Substantia nigra (tissue), 51 donors: ENCODE measurements at places on chromosomes 13 and 19.

DNA sequence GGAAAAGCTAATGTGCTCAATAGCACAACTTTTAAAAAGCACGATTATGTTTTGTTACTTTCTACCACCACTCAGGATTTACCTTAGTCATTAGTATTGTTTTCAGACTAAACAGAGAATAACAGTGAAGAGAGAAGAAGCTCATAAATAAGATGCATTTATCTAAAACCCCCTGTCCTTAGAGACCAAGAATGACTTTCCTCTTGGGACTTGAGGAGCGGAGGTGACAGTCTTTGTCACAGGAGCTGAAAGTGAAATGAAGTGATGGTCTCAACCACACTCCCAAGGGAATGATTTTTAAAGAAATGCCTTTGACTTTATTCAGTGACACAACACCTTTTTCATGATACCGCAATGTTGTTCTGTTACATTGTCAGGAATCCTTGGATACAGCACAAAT is 190.6 kb upstream of the NBEA start:
- no peak for DNase-seq

DNA sequence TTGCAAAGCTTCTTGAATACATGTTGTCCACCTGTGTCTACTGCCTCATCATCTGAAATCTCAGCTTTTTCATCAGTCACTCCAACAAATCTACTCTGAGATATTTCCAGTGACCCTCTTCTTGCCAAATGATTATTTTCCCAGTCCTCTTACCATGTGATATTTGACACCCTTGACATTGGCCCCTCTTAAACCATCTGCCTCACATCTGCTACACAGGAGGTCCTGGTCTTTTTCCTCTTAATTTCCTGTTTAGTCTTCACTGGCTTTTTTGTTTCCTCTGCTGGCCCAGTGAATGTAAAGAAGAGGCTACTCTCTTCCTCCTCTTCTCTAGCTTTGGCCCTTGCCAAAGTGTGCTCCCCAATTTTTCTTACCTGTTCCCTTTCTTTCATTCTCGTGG is 218.7 kb downstream of the DNAJC15 start:
- no peak for DNase-seq

- DNase-seq: no peak
Measured at GRCh38 chr19:8123683-8124082, 25.7 kb downstream of the FBN3 start.

DNA sequence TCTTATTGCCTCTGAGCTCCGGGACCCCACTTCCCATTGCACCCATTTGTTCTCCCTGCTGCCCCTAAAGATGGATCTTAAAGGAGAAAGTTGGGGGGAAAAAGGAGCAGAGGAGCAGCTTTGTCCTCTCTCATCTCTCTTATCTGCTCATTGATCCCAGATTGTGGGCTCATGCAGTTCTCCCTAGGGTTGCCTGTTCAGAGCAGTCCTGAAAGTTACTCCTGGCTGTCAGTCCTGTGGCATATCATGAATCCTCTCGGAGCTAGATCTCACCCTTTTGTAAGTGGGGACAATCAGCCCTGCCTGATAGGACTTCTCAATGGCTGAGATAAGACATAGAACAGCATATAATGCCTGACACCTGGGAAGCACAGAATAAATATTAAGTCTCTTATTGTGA is 440.3 kb downstream of the IRS2 start:
- DNase-seq: no peak

DNA sequence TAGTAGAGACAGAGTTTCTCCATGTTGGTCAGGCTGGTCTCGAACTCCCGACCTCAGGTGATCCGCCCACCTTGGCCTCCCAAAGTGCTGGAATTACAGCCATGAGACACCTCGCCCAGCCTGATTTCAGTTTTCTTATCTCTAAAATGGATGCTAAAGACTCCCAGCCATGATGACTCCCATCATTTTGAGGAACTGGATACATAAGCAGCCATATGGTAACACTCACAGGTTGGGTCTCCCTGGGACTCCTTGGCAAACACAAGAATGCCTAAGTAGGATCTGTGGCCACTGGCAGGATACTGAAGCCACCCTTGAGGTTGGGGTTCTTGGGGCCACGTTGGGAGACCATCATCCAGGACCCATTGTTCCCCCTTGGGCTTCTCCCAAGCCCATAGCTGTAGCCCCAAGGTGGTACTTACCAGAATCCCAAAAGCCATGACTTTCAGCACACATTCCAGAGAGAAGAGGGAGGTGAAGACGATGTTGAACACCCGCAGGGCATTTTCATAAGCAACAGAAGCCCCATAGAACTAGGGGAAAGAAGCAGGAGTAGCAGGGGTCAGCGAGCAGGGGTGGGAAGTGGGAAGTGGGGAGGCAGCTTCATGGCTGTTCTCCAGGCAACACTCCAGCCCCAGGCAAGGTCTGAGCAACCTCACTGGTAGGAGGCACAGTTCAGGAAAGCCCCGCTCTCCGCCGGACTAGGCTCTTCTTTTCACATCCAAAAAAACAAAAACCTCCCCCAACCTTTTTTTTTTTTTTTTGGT is 102.5 kb downstream of the IER2 start:
- no peak for DNase-seq

DNA sequence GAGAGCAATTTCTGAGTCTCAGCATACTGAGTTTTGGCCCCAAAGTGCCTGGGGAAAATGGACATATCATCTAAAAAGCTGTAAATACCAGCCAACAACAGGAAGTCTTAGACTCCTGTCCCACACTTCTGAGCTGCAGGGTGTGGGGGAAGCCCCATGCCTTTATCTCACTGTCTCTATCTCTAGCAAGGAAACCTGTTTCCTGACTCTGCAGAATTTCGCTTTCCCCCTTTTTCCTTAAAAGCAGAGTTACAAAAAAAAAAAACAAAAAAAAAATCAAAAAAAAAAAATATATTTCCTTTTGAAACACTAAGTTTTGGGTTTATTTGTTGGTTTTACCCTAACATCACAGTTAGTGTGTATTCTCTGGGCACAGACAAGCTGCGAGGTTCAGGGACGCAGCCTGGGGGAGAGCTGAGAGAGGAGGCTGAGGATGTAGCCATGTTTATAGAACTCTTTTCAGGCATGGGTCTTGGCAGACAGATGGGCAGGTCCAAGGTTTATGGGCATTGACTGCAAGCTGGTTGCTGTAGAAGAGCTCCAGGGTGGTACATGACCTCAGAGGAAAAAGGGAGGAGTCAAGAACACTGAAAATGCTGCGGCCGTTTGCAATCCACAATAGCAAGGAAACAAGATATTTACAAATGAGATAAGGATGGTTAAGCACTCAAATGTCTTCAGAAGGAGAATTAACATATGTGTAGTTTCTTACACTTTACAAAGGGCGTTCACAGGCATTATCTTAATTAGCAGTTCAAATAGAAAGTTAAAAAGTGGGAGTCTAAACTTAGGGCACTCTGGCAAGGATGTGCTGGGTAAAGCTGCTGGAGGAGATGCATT is 4.9 kb downstream of the MBNL2 start:
- no peak for DNase-seq

DNA sequence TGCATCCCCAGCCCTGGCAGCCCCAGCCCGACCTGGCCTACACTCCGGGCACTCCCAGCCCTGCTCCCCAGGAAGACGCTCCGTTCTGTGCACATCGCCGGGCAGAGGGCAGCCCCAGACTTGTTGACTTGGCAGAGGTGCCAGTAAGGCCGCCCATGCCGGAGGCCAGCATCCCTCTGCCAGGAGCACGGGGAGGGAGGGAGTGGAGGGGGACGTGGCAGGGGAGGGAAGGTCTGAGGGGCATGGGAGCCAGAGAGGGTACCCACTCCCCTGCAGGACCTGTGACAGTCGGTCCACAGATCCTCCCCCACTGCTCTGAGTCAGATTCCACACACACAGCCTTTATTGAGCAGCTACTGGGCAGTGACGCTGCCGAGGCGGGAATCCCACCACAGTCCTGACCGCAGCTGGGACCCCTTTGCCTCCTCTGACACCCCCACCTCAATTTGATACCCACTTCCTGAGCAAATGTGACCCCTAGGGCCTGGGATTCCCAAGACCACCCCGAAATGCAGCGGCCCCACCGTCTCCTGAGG is 1.9 kb upstream of the NKPD1 start:
- no peak for DNase-seq

- no peak for DNase-seq
Measured at GRCh38 chr13:81990652-81991051, 1649.7 kb upstream of the SPRY2 start.

- DNase-seq: no peak
Measured at GRCh38 chr13:78655906-78656305, 3.0 kb downstream of the OBI1 start.
